CD4-positive, alpha-beta T cell treated with Interferon alpha-2 for 1 hour (primary cell): ENCODE measurements at places on chromosomes 7 and 10.

- DNase-seq: no peak
These were observed 58.5 kb upstream of the ECHDC3 start for GRCh38 chr10:11683529-11684320.

DNA sequence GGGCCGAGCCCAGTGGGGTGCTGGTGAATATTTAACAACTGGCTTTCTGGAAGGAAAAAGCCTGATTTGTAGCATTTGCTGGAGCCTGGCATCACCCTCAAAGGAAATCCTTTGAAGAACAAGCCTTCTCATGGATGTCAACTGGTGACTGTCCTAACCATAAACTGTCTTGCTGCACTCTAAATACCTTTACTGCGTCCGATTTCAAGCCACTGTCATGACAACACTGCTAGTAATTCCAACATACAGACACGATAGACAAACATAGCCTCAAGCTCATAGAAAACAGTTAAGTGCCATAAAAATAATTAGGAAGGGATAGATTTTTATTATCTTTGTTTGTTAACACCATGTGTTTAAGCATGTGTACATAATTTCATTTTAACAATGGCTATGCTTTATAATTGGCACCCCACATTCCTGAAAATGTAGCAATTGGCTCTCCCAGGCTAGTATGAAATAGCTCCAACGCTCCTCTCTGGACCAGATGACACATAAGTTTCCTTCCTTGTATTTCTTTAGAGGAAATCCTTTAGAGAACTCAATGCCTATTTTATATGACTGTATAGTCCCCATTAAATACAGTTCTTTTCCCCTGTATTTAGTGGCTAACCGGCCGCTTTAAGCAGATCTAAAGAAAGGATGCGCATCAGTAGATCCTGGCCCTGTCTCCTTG, 273.4 kb downstream of the PRPF18 start:
- DNase-seq: no peak

GRCh38 chr10:117884093-117884492, 162.6 kb downstream of the RAB11FIP2 start:
- no peak for DNase-seq

DNA sequence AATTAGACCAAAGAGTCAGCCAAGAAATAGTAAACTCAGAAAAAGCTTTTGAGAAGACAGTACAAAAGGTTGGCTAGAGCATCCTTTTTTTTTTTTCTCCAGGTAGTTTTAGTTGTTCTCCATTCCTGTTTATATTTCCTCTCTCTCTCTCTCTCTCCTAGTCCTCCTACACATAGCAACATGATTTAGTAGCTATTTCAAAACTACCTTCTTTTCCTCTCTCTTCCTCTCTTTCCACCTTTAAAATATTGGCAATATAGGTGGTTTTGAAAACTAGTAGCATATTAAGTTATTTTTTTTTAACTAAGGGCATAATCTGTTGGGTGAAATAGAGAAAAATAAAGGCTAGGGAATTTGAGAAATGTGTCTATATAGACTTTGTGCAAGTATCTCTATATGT, 5.0 kb downstream of the SKIDA1 start:
- no peak for DNase-seq

GRCh38 chr10:27506280-27506679, 2.2 kb downstream of the RAB18 start:
- no peak for DNase-seq

- DNase-seq: no peak
These were observed 9.4 kb downstream of the PRSS58 start for GRCh38 chr7:142248166-142249160.

DNA sequence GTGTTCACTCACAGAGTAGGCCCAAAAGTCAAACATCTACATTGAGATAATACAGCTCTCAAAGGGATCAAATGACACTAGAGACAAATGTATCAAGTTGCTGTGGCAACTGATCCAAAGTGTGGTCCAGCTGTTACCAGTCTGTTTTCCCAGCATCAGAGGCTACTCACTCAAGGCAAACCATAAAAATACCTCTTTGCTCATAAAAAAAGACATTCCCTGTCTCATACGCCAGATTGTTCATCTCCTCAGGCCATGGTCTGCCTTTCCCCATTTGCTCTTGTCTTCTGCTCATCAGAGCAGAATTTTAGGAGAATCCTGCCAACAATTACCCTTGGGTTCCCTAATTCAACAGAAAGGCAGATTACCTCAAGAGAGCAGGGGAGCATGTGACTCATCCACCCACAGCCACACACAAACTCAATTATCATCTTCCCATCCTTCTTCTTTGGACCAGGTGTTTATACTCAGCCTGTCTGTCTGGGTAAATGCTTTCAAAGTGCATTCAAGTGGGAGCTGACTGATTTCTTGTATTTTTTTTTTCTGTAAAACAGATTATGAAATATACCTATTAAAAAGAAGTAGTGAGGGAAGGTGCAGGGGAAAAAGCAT, 226.5 kb upstream of the HPS1 start:
- DNase-seq: no peak

GRCh38 chr7:134875867-134876266, 96.4 kb downstream of the CALD1 start:
- DNase-seq: no peak

GRCh38 chr10:9834434-9834833, 1183.2 kb upstream of the CELF2 start:
- DNase-seq: no peak

DNA sequence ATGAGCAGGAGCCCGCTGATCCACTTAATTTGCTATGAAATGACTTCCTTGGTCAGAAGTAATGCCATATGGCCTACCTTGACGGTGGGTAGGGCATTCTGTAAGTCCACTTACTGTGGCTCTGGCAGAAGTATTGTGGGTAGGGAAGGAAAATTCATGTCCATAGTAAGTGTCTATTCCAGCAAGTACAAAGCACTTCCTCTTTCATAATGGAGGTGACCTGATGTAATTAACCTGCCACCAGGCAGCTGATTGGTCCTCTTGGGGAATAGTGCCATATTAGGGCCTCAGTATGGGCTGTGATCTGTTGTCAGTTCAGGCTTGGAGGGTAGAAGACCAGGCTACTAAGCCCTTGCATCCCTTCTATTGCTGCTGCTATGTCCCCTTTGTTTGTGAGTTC, 103.9 kb downstream of the SLC37A3 start:
- no peak for DNase-seq

DNA sequence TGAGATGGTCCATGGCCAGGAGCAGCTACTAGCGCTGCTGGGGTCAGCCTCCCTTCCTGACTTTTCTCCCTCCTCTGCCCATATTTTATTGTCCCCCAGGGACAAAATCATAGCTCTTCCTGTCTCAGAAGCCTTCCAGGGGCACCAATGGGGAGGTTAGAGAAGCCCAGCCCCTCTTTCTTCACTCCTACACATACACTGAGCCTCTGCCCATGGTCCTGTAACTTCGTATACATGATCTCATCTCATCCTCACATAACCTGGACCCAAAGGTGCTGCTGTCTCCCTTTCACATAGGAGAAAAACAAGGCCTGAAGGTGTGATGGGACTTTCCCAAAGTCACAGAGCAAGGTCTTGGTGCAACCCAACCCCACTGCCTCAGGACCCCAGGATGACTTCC, 2.5 kb downstream of the SRRM3 start:
- no peak for DNase-seq

GRCh38 chr10:35011771-35012191, 78.4 kb downstream of the CUL2 start:
- DNase-seq: no peak

- DNase-seq: no peak
These were observed 84.1 kb downstream of the SNX10 start for GRCh38 chr7:26375726-26376174.

GRCh38 chr10:122565766-122566206, 5.2 kb downstream of the DMBT1 start:
- peak; percentile 54 for DNase-seq

- no peak for DNase-seq
These were observed 101.2 kb downstream of the EPC1 start for GRCh38 chr10:32245760-32246159.

DNA sequence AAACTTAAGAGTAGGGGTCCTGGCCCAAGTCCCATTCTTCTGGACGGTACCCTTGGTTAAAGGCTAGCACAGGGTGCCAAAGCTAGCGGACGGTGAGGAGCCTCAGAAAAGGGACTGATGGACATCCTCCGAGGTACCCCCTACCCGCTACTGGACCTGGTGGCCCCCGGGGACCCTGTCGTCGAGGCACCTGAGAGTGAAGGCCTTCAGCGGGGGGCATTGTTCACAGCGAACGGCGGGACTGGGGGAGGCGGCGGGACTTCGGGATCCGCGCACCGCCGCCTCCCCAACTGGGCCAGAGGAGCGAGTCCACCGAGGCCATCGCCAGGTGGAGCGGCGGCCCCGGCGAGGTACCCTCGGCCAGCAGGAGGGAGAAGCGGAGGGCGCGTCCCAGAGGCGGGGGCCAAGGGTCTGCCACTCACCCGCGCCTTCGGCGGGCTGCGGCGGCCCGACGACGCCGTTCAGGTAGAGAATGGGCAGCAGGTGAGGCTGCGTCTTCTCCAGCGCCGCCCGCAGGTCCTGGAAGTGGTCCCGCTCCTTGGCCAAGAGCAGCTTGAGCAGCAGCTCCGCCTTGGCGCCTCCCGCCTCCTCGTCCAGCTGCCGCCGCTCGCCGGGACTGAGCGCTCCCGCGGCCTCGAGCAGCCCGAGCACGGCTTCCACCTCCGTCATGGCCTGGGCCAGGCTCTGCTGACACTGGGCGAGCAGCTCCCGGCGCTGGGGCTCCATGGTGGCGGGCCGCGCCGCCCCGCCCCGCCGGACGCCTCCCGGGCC, 575 bp downstream of the DLG5 start:
- DNase-seq: no peak

DNA sequence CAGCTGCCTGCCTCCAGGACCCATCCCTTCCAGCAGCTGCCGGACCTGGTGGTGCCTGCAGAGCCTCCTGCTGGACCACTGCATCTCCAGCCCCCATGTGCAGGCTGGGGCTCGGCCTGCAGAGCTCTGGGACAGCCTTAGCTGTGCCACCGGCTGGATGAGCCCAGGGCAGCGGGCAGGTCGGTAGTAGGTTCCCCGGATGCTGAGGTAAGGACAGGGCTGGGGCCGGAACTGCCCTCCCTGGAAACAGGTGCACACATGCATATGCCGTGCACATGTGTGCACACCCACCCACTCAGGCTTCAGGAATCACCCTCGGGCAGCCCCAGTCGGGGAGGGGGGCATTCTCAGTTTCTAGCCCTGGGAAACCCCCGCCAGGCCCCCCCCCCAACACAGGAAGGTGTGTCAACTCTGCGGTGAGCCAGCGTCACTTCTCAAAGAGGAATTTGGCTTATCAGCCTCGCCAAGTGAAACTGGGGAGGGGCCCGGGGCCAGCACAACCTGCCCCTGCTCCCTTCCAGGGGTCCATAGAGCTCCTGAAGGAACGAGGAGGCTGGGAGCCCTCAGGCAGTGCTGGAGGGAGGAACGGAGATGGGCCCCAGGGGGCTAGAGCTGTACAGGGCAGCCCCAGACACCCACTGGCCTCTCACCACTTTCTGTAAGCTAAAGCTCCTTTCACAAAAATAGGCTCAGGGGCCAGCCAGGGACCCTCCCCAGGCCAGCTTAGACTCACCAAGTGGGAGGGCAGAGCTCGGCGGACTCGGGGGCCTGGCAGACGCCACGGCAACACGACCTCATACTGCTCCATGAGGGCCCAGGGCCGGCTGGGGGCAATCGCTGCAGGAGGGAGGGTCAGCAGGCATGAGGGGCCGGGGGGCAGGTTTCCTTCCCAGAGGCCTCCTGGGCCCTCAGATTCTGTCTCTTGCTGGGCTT, 1.7 kb downstream of the ADAM8 start:
- peak; percentile 90 for DNase-seq

- DNase-seq: no peak
These were observed 125.9 kb upstream of the SHH start for GRCh38 chr7:155938129-155938528.

- DNase-seq: peak; percentile 56
These were observed 151.3 kb upstream of the ADO start for GRCh38 chr10:62653254-62653653.

GRCh38 chr7:151498495-151498894, 21.2 kb downstream of the RHEB start:
- no peak for DNase-seq

DNA sequence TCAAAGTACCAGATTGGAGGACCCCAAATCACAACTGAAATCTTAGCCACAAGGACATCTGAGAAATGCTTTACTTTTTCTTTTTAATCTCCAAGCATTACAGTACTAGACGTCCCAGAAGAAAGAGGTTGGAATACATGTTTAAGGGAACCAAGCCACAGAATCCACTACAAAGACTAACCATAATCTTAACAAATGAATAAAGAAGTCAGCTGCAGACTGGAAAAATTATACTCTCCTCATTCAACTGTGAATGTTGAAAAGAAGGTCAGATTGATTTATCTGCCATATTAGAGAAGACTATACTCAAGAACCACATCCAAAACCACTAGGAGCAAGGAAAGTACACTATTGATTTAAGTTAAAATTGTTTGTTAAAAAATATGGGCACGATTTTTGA, 102.1 kb upstream of the ABCB5 start:
- DNase-seq: no peak

DNA sequence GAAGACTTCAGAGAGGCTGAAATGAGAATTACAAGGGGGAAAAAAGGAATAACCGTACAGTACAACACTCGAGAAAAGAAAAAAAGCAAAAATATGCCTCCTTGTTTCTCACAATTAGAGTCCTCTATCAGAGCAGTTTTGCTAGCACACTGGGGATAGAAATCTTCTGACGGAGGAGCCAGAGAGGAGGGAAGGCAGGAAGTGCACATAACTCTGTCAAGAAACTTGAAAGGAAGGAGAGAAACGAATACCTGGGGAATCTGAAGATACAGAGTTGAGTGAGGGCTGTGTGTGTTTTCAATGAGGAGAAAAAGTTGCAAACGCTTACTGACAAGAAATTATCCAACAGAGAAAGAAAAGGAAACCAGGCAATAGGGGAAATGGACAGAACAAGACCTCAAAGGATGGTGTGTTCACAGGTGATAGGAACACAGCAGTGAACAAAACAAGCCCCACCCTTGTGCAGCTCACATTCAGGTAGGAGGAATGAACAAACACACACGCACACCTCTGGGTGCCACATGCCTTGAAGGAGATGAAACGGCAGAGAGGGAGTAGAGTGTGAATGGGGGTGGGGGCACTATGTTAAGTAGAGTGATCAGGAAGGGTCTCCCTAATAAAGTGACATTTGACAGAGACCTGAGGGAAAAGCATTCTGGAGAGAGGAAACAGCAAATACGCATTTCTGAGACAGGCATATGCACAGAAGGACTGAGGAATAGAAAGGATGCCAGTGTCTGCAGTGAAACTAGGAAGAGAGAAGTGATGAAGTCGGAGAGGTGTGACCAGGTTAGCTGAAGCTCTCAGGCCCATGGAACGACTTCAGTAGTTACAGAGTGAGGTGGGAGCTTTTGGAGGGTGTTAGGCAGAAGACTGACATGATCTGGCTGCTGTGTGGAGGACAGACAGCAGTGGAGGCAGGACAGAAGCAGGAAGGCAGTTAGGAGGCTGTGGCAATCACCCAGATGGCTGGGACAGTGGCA, 46.7 kb upstream of the SPOCK2 start:
- DNase-seq: peak; percentile 22

GRCh38 chr10:7000061-7000460, 410.8 kb downstream of the SFMBT2 start:
- no peak for DNase-seq

GRCh38 chr10:43867667-43868565, 219.2 kb upstream of the ZNF32 start:
- no peak for DNase-seq
